SJCRH30 (cell line): ENCODE measurements at places on chromosomes 12 and 14. TPM values are rescaled to one million over a fixed set of nuclear protein-coding genes. Genes with fewer than 3 reads are reported as not detected.
A peak's percentile ranks its signal among the peaks of the same experiment; 100 is the strongest.

PGF gene
- 115 and 120 TPM in 2 replicates for total RNA-seq

KRT83 gene
- not detected in 2 replicates for total RNA-seq

ACSM4 gene
- not detected in 2 replicates for total RNA-seq

DCTN2 gene
- total RNA-seq, result 63.5 and 83.3 TPM in 2 replicates

G2E3 gene
- total RNA-seq, result 0.02 and 0.38 TPM in 2 replicates

FOXN4 gene
- not detected in 2 replicates for total RNA-seq

DNA sequence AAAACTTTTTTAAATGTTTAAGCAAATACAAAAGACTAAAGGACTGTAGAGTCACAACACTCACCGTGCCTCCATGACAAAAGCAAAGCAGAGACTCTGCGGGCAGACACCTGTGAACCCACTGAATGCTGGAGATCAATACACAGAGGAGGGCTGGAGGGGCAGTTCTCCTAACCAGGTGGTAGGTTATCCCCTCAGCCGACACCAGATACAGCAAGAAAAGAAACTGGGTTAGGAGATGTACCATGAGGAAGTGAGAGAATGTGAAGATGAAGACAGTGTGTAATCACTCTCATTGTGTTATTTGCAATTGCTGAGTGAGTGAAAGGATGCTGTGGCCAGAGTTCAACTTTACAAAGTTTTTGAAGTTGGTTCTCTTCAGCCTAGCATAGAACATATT lies 480.3 kb downstream of the BCL11B start:
- no peak for DNase-seq

- no peak for DNase-seq
Observed at GRCh38 chr14:29853272-29853671, 74.4 kb downstream of the PRKD1 start.

- DNase-seq, result no peak
Observed at GRCh38 chr12:109458771-109459208, 18.3 kb downstream of the KCTD10 start.

DNA sequence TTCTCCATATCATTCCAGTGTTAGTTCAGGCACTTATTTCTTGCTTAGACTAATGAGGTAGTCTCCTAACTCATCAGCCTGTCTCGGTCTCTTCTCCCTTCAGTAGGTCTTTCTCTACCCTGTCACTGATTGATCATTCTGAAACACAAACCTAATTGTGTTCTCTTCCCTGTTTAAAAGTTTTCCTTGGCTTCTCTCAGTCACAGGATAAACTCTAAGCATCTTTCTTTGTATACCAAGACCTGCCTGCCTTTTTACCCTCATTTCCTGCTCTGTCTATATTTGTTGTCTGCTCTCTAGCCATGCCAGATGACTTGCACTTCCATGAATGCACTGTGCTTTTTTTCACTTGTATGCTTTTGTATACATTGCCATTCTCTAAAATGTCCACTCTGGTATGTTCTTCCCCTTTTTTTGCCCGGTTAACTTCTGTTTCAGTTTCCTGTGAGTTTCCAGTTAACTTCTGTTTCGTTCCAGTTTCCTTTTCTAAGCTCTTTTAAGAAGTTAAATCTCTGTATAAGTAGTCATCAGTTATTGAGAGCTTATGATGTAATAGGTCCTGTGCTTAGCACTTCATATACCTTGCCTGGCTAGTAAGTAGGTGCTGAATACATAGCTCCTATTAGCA lies 12.8 kb downstream of the DIP2B start:
- no peak for DNase-seq

DNA sequence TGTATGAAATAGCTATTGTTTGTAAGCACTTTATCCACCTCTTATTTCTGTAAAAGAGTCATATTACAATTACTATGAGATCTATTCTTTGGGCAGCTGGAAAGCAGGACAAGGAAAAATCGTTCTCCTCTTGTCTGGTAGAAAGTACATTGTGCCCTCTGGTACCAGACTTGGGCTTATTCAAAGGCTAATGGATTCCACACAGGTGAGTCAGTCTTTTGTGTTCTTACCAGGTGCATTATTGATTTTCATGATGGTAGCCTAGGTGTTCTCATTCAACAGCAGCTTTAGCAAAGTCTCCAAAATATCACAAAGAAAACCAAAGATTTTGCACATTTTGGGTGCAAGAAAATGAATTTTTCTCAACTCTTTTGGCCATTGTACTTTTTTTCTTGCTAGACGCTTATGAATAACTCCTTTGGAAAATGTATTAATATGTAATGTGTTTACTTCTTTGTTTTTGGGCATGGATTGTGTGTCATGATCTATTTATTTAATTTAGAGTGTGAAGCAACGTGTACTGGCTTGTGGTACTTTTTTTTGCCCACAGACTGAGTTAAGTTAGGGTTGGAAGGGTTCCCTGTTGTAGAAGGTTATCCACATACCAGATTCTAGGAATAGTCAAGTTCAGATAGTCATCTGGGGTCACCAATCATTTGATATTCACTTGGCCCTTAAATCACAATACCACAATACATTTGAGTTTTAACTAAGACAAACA lies 26.2 kb downstream of the MNAT1 start:
- no peak for DNase-seq

GRCh38 chr12:26279091-26279490 lies 83.7 kb downstream of the SSPN start:
- no peak for DNase-seq

DNA sequence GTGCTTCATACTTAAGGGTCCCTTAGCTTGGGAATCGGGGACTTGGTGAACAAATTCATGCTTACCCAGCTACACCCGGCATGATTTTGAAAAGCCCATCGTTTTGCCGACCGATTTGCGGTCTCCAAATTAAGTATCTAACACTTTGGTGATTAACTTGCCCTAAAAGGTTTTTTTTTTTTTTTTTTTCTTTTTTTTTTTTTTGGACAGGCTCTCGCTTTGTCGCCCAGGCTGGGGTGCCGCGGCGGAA lies 843 bp upstream of the HSP90AA1 start:
- DNase-seq, result no peak

GRCh38 chr14:88791629-88792472 lies 902 bp downstream of the EML5 start:
- DNase-seq, result no peak

GRCh38 chr12:57722716-57723629 lies 15.6 kb downstream of the AGAP2 start:
- DNase-seq, result peak; percentile 75

- no peak for DNase-seq
Observed at GRCh38 chr14:34465069-34465859, 3.2 kb upstream of the SPTSSA start.

DNA sequence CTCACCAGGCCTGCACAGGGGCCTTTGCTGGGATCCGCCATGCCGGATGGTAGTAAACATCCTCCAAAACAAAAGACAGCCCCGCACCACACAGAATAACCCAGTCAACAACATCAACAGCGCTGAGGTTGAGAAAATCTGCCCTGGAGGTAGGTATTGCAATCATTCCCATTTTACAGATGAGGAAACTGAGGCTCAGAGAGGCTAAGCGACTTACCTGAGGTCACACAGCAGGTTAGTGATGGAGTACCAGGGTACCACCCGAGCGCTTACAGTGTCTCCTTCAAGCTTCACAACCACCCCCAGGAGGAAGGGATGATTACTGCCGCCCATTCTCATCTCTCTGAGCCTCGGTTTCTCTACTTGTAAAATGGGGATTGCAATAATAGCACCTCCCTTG lies 14.9 kb downstream of the TRPV4 start:
- DNase-seq, result no peak
